ENCODE measurements at places on chromosomes 2 and 18. TPM values are rescaled to one million over a fixed set of nuclear protein-coding genes. Genes with fewer than 3 reads are reported as not detected.

The ZFAND2B gene
- 12.5 TPM for total RNA-seq

The MC4R gene
- 14.8 TPM for total RNA-seq

The SLC5A7 gene
- 14.3 TPM for total RNA-seq

The LYG1 gene
- 0.46 TPM for total RNA-seq

The CRYGD gene
- total RNA-seq: 3.7 TPM

The CPLX4 gene
- not detected for total RNA-seq

The NEURL3 gene
- not detected for total RNA-seq

The FABP1 gene
- not detected for total RNA-seq

The SLC5A6 gene
- total RNA-seq: 27.7 TPM

The ELP2 gene
- 101 TPM for total RNA-seq

The REEP1 gene
- 200 TPM for total RNA-seq

The FBXO15 gene
- total RNA-seq: 7.2 TPM

The ITGA6 gene
- 67.6 TPM for total RNA-seq

The SLC25A12 gene
- 74.0 TPM for total RNA-seq

The GLI2 gene
- 1.2 TPM for total RNA-seq

The SCYGR4 gene
- total RNA-seq: not detected

The DLGAP1 gene
- 47.3 TPM for total RNA-seq

The ABCB11 gene
- total RNA-seq: 1.2 TPM

The KCNS3 gene
- total RNA-seq: 2.8 TPM

The UPP2 gene
- total RNA-seq: 0.69 TPM

The NEB gene
- total RNA-seq: 3.2 TPM

The KCNIP3 gene
- total RNA-seq: 12.7 TPM

All from diencephalon (tissue), 1 donor.